ENCODE measurements at places on chromosomes 7 and 10. TPM values are rescaled to one million over a fixed set of nuclear protein-coding genes. Genes with fewer than 3 reads are reported as not detected.

The GBX1 gene
- not detected for total RNA-seq

The SOSTDC1 gene
- total RNA-seq: 2.6 TPM

The SFMBT2 gene
- 32.8 TPM for total RNA-seq

The SP8 gene
- not detected for total RNA-seq

The TDRD1 gene
- 0.73 TPM for total RNA-seq

The NEBL gene
- 85.2 TPM for total RNA-seq

The CASP2 gene
- total RNA-seq: 24.9 TPM

The PTF1A gene
- total RNA-seq: not detected

The SAMD9 gene
- 7.9 TPM for total RNA-seq

The PITX3 gene
- total RNA-seq: not detected

The PIK3CG gene
- 3.3 TPM for total RNA-seq

The ZNF485 gene
- 4.5 TPM for total RNA-seq

DNA sequence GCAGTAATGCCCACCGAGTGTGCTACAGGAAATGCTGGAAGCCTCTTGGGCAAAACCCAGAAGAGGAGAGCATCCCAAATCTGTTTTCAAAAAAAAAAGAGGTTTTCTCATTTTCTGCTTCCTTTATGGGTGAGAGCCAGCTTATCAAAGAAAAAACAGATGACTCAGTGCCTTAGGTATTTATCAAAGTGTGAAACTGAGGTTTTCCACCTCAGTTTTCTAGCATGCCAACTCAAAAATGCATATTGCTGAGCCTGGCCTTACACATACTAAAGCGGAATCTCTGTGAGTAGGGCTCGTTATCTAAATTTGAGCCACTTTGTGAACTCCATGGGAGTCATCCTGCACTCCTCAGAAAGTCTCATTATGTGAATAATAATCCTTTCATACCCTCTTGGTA is 705.1 kb downstream of the SUGCT start:
- no peak for DNase-seq

- DNase-seq: no peak
Observed at GRCh38 chr10:50992356-50992901, 81.9 kb upstream of the PRKG1 start.

DNA sequence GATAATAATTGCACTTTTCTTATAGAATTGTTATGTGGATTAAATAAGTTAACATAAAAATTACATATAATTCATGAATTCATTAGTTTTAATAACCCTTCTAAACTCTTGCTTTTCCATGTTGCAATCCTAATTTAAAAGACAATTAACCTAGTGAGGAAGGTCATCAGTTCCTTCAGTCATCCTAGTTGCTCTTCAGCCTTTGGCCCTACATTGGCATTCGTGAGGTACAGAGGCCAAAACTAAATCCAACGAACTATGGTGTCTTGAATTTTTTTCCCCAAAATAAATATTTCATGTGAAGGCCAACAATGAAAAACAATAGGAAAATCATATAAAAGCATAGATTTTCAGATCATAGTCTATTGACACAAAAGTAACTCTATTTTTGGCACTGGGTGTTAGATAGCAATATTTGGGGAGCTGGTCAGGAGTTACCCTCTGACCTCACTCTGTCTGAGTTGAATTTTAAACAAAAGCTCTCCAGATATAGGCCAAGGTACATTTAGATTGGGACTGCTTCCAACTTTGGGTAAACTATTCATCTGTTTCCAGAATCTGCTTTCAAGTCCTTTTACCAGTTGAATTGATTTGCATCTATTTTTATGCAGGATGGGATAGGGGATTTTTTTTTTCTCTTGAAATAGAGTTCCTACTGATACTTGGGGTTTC is 104.5 kb downstream of the SEM1 start:
- DNase-seq: no peak

GRCh38 chr10:109866995-109867635 is 56.2 kb downstream of the XPNPEP1 start:
- DNase-seq: no peak

- no peak for DNase-seq
Observed at GRCh38 chr10:73997461-73997786, 492 bp upstream of the VCL start.

DNA sequence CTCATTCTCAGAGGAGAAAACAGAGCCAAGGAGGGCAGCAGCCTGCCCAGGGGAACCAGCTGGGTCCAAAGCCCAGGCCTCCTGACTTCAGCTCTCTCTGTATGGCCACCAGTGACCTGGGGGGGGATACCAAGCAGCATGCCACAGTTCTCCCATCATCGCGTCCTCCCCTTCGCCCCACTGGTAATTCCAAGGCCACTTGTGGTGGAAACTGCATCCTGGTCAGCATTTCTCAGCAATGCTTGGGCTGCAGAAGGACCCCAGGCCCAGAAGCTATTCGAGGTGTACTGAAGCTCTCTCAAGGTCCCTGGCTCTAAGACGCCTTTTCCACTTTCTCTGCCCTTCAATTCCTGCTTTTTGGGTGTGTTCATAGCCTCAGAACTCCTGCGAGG is 27.1 kb downstream of the BTBD16 start:
- no peak for DNase-seq

- no peak for DNase-seq
Observed at GRCh38 chr10:119377451-119377957, 165.0 kb downstream of the RGS10 start.

DNA sequence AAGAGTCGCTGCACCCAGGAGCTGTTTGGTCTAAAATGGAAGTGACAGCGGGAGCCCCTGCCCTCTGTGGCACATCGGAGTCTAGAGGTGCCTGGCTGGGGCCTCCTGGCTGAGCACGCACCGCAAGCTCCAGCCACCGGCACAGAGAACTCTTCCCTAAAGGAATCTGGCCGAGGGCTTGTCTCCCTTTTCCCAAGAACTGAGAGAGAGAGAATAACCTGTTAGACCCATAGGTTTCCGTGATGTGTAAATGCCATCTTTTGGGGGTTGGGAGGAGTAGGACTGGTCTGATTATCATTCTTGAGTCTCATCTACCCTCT is 47.3 kb downstream of the PROSER2 start:
- no peak for DNase-seq

DNA sequence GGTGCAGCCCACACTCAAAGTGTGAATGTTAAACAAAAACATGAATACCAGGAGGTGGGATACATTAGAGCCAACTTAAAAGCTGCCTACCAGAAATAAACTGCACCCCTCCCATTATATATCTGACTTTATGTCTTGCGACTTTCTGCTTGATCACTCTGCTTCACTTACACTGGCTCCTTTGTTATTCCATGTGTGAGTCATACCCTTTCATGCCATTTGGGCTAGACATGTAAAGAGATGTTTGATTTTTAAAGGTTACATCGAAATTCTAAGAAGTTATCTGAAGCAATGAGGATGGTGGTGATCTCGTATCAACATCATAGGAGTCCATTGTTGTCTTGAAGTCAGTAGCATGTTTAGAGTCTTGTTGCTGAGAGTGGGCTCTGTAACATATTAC is 31.6 kb upstream of the ETV1 start:
- no peak for DNase-seq

GRCh38 chr10:78785066-78785465 is 283.7 kb upstream of the ZMIZ1 start:
- no peak for DNase-seq

DNA sequence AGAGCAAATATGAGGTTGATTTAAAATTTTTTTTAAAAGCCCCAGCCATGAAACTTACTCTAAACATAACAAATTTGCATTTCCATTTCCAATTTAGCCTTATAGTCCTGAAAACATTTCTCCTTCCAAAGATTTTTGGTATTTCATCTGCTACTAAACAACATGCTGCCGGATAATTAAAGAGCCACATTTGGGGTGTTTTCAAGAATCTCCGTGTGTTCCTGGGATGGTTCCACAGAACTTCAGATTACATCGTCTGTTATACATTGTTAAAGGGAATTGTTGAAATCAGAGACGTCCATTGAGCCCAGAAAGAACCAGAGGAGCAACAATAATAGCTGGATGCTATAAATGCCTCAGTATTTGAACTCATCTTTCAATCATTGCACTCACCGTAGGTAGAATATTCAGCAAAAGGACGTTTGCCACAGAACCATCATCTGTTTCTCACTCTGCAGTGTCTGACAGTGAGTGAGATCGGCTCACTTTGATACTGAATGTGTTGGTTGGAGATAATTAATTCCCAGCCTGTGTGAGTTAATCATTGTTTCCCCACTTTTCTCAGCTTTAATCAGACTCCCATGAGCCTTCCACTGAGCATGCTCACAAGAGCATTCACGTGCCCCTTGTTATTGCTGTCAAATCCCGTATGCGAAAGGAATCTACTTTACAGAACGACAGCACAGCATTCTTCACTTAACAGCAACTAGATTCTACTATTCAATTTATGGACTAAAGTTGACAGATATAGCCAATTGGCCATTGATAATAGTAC is 128.4 kb upstream of the PALS2 start:
- no peak for DNase-seq

GRCh38 chr10:79393924-79394610 is 46.8 kb downstream of the PPIF start:
- peak; percentile 14 for DNase-seq

DNA sequence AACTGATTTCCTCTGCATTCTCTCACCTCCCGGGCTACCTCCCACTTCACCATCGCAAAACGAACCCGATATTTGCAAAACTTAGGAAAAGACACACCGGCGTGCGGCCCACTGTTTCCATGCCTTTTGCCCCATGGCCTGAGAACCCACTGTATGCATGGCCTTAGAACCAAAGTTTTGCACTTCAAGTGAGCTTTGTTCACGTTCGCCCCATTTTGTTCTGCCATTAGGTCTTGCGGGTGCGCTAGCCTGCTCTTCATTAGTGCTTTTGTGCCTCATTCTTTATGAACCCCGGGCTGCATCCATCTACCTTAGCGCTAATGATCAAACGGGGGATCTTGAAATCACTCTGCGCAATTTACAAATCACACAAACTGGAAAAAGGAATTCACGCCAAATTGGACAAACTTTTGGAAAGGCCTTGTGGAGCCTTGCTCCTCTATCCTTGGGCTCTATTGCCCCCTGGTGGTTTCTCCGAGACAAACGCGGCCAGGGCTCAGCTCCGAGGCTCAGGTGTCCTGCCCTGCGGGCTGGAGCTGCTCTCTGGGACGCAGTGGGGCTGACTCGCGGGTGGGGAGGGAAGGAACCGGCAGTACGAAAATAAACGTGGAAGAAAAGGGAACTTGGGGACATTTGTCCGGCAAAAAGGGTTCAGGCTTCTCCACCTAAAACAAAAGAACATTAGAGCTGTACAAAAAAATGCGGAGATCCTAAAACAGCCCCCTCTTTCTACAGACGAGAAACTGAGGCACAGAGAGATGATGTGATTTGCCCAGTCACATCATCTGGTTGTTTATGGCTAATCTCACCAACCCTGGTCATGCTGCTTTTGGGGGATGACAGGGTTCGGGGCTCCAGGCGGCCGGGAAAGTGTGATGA is 300.4 kb upstream of the NFE2L3 start:
- peak; percentile 75 for DNase-seq

DNA sequence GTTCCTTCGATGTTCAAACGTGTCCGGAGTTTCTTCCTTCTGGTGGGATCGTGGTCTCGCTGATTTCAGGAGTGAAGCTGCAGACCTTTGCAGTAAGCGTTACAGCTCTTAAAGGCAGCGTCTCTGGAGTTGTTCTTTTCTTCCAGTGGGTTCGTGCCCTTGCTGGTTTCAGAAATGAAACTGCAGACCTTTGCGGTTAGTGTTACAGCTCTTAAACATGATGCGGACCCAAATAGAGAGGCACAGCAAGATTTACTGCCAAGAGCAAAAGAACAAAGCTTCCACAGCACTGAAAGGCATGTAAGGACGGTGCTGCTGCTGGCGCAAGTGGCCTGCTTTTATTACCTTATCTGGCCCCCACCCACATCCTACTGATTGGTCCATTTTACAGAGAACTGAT is 931.4 kb downstream of the IPMK start:
- no peak for DNase-seq

DNA sequence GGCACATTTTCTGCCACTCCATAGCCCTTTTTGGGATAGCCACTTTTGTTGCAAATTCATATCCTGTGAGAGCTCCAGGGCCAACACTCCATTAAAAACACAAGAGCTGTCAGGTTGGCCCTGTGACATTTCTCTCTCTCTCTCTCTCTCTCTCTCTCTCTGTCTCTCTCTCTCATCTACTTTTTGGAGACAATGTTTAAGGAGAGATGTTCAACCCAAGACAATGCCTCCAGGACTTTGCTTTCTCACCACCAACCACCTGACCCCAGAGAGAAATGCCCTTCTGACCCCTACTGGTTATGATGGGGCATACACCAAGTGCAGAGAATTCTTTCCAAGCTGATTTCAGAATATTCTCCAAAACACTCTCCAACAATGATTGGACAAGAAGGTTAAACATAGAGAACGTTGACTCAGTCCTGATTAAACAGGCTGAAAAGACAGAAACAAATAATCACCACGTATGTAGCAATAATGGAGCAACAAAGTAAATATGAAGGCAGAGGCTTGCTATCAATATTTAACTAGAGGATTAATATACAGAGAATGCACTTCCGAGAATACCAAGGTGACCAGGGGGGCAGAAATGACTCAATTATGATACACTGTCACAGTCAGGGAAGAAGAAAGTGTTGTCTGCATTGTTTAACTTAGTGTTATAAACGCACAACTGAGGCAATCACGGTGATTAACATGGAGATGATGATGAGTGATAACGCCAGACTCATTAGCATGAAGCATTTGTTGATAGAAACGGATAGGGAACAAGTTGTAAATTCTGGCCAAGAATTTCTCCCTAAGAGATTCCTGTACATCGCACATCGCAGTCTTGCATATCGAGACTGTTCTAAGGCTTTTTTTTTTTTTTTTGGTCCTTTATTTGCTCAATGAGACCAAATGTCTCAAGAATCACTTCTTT is 178.5 kb downstream of the NRP1 start:
- no peak for DNase-seq

- no peak for DNase-seq
Observed at GRCh38 chr10:91415816-91416215, 5.7 kb downstream of the HECTD2 start.

DNA sequence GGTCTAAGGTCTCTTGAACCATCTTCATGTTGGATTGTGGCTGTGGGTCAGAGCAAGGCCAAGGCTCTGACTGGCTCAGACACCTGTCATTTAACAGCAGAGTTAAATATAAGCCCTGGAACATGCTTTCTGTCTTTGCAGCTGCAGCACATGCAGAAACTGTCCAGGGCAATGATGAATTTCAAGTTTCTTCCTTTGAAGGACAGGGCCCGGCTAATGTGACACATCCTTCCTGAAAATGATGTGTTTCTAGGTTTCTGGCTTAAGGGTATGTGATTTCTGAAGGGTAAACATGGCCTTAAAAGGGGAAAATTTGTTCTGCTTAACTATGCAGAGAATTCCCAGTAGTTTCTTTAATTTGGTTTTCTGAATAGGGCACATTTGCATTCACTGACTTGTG is 34.0 kb upstream of the SLC35B4 start:
- DNase-seq: no peak

GRCh38 chr10:103632247-103632642 is 138.7 kb downstream of the NEURL1 start:
- DNase-seq: no peak

GRCh38 chr10:1114719-1115606 is 58.8 kb downstream of the WDR37 start:
- DNase-seq: no peak

DNA sequence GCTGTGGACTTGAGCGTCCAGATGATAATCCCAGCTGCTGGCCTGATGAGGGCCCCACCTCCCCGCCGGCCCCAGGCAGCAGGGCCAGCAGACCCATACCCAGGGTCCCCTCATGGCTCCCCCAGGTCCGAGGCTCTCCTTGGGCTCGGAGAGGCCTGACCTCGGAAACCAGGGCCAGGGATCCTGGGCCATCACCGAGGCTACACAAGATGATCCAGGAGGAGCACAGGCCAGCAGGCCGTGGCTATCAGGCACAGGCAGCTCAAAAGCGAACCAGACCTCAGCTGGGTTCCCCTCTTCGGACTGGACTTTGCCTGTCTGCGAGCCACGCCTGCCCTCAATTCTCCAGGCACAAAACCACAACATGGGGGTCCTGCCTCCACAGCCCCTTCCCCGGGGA is 17.4 kb downstream of the PDGFA start:
- no peak for DNase-seq
